ENCODE measurements at places on chromosomes 3 and 15. TPM values are rescaled to one million over a fixed set of nuclear protein-coding genes. Genes with fewer than 3 reads are reported as not detected.
A peak's percentile ranks its signal among the peaks of the same experiment; 100 is the strongest.

DNA sequence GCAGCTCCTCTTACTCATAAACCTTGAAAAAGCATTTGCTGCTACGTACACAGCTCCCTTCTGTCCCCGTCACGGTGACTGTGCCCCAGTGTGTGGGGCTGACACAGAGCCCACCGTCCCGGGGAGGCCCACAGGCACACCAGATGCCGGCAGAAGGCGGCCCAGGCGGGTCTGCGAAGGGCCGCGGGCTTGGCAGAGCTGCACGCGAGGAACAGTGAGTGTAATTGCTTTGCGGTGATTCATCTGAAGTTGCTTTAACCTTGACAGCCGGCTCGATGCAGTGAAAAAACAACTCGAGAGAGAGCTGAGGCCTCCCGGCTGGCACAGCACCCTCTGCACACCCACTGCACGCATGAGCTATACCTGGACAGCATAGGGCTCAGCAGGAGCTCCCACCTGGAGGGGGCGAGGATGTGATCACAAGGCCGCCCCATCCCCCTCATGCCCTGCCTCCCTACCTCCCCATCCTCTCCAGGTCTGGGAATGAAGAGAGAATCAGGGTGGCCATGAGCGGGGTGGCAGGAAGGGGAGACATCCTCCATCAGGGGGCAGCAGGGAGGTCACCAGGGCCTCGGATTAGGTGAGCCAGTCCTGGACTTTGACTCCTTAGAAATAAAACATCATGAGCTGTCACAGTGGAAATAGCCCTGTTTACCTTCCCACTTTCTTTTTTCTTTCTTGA lies 172.7 kb downstream of the MEGF11 start:
- no peak for DNase-seq
- no peaks in the 10 kb centered on the region for H3K4me1 ChIP-seq
- peaks cover 3% of the 10 kb centered on the region for H3K27me3 ChIP-seq
- H3K27ac ChIP-seq, result no peak overlapping the region

GRCh38 chr15:72521682-72522081 lies 47.6 kb downstream of the ARIH1 start:
- H3K4me3 ChIP-seq, result no peak overlapping the region
- no peak for DNase-seq

GRCh38 chr15:30941520-30941919 lies 37.8 kb downstream of the FAN1 start:
- H3K36me3 ChIP-seq, result peaks cover 68% of the 10 kb centered on the region
- H3K4me1 ChIP-seq, result no peaks in the 10 kb centered on the region
- H3K27ac ChIP-seq, result no peak overlapping the region
- no peak overlapping the region for H3K4me3 ChIP-seq
- H3K27me3 ChIP-seq, result no peaks in the 10 kb centered on the region

- no peak overlapping the region for H3K4me3 ChIP-seq
- no peak overlapping the region for H3K27ac ChIP-seq
Observed at GRCh38 chr15:53950572-53950971, 27.7 kb upstream of the UNC13C start.

DNA sequence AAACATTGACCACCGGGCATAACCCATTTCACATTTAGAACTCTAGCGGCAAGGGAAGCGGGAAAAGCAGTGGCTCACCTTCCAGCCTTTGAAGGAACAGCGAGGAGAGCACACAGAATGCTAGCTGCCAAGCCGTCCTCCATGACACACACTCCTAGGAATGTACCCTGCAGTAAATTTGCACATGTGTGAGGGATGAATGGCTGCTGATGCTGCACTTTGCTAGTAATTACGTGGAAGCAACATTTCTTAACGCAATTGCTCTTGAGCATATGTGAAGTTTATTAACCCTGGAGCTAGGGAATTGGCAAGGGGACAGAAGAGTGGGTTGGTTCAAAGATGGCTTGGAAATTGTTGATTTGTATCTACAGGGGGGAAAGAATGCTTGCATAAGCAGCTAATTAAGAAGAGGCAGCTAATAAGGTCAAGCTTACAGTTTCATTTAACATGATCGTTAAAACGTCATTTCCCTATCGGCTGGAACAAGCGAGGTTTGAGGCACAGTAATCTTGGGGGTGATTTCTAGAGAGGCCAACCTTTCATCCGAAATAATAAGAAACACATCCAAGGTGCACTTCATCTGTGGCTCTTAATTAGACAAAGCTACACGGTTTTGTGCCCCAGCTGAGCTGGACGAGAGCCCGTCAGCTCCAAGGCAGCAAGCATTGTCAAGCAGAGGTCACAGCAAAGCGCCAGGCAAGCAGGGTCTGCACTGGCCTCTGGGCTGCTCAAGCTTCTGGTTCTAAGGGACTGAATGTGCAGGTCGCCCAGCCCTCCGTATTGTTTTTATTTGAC lies 123.4 kb downstream of the CHSY1 start:
- no peak for DNase-seq
- H3K4me1 ChIP-seq, result peaks cover 26% of the 10 kb centered on the region
- H3K4me3 ChIP-seq, result no peak overlapping the region

DNA sequence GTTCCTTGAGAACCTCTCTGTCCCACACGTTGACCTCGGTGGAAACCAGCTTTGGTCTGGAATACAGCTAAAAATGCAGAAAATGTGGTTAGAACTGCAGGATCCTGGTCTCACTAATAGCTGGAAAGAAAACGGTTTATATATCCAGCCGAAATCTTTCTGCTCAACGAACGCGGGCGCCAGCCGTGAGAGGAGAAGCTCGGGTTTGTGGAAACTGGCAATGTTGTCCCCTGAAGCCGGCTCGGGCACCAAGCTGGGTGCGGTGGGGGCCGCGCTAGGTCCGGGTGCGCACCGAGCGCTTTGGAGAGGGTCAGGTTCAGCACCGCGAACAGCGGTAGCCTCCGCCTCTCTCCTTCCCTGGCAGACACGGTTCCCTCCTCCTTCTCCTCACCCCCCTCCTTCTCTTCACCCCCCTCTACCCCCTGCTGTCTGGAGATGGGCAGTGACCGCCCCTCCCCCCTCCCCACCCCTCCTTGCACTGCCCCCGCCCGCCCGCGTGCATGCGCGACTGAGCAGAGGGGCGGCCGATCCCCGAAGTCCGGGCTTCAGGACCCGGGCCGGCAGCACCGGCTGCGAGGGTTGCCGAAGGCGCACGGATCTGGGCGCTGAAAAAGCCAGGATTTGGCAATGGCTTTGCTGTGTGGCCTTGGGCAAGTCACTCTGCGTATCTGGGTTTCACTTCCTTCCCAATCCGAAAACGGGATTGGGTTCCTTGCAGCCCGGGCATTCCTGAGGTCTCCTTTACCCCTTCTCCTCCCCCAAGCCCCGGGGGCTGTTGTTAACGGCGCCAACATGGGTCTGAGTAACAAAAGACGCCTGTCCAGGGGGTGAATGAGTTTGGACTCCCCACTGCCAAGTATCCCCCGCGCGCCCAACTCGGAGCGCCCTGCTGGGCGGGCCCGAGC lies at the start of gene SKOR1:
Gene SKOR1 (plus strand): TSS at position 534 of the 905 bp plus-strand sequence. CDS start 94 bp downstream, at position 628.
- no peak within 1 kb of the TSS for H3K27ac ChIP-seq
- peak; percentile 25 for DNase-seq
- peaks cover 51% of the 10 kb centered on the region for H3K27me3 ChIP-seq
- H3K36me3 ChIP-seq, result no peaks in the 10 kb centered on the region
- peaks cover 73% of the 10 kb centered on the region for H3K4me1 ChIP-seq

DNA sequence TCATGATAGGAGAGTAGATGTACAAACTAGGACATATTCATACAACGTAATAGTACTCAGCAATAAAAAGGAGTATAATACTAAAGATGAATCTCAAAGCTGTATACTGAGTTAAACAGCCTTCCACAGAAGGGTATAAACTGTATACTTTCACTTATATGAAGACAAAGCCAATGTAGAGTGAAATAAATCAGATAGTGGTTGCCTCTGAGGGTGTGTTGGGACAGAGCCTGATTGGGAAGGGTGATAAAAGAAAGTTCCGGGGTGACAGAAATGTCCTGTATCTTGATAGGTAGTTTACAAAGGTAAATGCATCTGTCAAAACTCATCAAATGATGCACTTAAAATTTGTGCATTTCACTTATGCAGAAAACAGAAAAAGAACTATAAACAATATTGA lies 122.5 kb downstream of the ADAM10 start:
- H3K27ac ChIP-seq, result peak overlapping the region; percentile 80
- DNase-seq, result no peak
- no peak overlapping the region for H3K4me3 ChIP-seq
- no peaks in the 10 kb centered on the region for H3K27me3 ChIP-seq

UBE3A gene
- 140 TPM for total RNA-seq

ESYT3 gene
- total RNA-seq, result not detected

FGF7 gene
- total RNA-seq, result 0.06 TPM

- no peaks in the 10 kb centered on the region for H3K4me1 ChIP-seq
- H3K27me3 ChIP-seq, result no peaks in the 10 kb centered on the region
- no peak overlapping the region for H3K4me3 ChIP-seq
- no peaks in the 10 kb centered on the region for H3K36me3 ChIP-seq
Observed at GRCh38 chr3:178690571-178690970, 154.3 kb downstream of the KCNMB2 start.

DNA sequence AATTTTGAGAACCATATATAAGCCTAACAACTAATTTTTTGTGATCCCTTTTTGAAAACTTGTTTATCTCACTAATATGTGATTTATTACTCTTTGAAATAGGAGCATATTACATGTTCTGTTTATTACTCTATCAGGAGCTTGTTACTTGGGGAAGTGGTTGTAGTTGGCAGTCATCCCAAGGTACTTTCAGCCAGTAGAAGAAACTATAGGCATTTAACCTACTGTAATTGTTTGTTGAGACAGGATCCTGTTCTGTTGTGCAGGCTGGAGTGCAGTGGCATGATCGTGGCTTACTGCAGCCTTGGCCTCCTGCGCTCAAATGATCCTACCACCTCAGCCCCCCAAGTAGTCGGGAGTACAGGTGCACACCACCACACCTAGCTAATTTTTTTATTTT lies 195.6 kb downstream of the TCF12 start:
- H3K36me3 ChIP-seq, result no peaks in the 10 kb centered on the region
- no peaks in the 10 kb centered on the region for H3K4me1 ChIP-seq
- no peak for DNase-seq
- no peaks in the 10 kb centered on the region for H3K27me3 ChIP-seq
- H3K27ac ChIP-seq, result no peak overlapping the region

GRCh38 chr3:196927571-196928453 lies 14.5 kb downstream of the NCBP2 start:
- H3K36me3 ChIP-seq, result peaks cover 36% of the 10 kb centered on the region
- H3K4me3 ChIP-seq, result no peak overlapping the region
- no peaks in the 10 kb centered on the region for H3K27me3 ChIP-seq
- DNase-seq, result no peak
- no peaks in the 10 kb centered on the region for H3K4me1 ChIP-seq

GRCh38 chr3:45035441-45036301 lies 9.6 kb downstream of the CLEC3B start:
- no peaks in the 10 kb centered on the region for H3K36me3 ChIP-seq
- H3K27ac ChIP-seq, result no peak overlapping the region
- no peak overlapping the region for H3K4me3 ChIP-seq
- peaks cover 18% of the 10 kb centered on the region for H3K4me1 ChIP-seq
- no peaks in the 10 kb centered on the region for H3K27me3 ChIP-seq
- no peak for DNase-seq

DNA sequence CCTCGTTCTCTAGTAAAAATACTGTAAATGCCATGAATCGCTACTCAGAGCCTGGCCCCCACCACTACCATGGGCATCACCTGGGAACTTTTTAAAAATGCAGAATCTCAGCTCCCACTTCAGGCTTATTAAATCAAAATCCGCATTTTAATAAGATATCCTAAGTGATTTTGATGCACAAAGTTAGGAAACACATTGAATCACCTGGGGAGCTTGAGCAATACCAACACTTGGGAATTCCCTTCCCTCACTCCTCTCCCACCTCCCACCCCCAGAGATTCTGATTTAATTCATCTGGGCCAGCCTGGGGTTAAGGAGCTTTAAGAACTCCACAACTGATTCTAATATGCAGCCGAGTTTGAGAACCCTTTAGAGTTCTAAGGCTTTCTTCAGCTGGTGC lies 26.8 kb downstream of the RLBP1 start:
- no peaks in the 10 kb centered on the region for H3K27me3 ChIP-seq
- no peak overlapping the region for H3K4me3 ChIP-seq
- H3K27ac ChIP-seq, result no peak overlapping the region
- peaks cover 68% of the 10 kb centered on the region for H3K36me3 ChIP-seq
- no peaks in the 10 kb centered on the region for H3K4me1 ChIP-seq

GRCh38 chr15:100020189-100020588 lies 287.0 kb upstream of the LYSMD4 start:
- no peak overlapping the region for H3K4me3 ChIP-seq
- H3K4me1 ChIP-seq, result no peaks in the 10 kb centered on the region
- H3K36me3 ChIP-seq, result no peaks in the 10 kb centered on the region
- no peak for DNase-seq

Data from CD4-positive, alpha-beta memory T cell (primary cell).